Occipital lobe (tissue), 3 donors: ENCODE measurements at places on chromosomes 2 and 18.

DNA sequence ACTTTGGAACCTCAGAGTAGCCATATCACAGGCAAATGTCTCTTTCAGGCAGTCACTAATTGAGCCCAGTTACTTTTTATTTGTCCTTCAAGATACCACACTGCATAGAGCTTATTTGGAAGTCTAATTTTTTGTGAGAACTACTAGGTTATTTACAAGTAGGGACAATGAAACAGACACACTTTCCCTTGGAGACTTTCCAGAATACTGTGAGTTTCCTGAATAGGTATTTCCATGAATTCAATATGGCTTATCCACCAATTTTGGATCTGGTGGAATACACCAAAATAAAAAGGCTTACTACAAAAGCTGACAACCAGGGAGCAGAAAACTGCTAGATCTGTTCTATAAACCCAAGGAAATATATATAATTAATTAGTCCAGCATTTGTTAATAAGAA, 83.3 kb downstream of the NRXN1 start:
- DNase-seq: no peak

DNA sequence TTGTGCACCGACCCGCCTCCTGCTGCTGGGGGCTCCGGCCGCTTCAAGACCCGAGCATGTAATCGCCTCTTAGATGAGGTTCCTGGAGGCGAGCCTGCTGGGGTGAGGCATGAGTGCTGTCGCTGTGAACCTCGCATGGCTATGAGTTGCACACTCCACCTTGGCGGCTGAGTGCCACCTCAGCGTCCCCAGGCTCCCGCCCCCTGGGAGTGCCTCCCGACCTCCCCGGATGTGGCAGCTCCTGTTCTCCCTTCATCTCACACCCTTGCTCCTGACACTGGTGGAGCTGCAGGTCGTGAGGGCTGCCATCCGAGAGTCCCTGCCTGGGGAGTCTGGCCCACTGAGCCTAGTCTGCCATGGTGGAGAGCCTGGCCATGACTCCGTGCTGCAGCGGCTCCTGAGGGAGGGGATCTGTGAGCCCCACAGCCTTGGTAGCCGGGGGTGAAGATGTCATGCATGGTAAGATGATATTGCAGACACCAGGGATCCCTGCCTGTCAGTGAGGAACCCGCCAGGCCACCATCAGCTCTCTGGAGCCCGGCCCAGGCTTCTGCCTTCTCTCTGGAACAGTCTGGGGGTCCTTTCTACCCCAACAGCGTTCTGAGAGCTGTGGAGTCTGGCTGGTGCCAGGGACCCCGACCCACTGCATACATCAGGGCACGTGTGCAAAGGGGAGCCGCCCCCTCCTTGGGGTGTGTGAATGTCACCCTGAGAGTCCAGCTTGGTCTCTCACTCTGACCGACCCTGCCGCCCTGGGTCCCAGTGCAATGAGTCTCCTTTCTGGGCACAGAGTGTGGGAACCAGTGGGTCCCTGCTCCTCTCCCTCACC, 61.6 kb upstream of the HS6ST1 start:
- DNase-seq: no peak

DNA sequence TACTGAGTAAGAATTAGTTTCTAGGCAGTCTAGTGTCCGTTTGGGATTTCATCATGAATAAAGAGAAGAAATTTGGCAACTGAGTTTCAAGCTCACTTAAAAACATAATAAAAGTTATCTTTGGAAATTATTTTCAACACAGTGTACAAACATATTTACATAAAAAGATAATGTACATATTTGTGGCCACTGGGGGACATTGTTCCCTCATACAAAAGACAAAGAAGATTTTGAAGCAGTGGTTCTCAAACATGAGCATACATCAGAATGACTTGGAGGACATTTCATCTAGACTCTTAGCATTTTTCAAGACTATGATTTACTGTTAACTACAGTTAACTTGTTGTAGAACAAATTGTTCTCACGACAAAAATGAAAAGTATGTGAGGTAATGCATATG, 15.7 kb upstream of the TTC21B start:
- no peak for DNase-seq

- no peak for DNase-seq
These were observed 319.2 kb downstream of the GULP1 start for GRCh38 chr2:188610827-188611226.

DNA sequence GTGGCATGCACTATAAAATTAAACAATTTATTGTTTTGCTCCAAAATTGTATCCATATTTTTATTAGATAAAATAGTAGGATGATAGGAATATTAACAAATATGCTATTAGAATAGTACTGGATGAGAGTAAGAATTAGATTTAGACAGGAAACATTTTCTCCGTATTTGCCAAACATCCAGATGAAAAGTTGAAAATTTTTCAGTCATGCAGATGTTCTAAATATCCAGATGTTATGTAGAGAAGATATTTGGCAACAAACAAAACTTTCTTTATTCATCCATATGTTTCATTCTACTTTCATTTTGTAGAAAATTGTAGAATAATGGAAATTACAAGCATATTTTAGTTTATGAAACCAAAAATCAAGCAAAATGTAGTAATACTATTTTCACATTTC, 45.2 kb upstream of the NEUROD1 start:
- no peak for DNase-seq

GRCh38 chr2:145846982-145847381, 1327.1 kb upstream of the ZEB2 start:
- no peak for DNase-seq

DNA sequence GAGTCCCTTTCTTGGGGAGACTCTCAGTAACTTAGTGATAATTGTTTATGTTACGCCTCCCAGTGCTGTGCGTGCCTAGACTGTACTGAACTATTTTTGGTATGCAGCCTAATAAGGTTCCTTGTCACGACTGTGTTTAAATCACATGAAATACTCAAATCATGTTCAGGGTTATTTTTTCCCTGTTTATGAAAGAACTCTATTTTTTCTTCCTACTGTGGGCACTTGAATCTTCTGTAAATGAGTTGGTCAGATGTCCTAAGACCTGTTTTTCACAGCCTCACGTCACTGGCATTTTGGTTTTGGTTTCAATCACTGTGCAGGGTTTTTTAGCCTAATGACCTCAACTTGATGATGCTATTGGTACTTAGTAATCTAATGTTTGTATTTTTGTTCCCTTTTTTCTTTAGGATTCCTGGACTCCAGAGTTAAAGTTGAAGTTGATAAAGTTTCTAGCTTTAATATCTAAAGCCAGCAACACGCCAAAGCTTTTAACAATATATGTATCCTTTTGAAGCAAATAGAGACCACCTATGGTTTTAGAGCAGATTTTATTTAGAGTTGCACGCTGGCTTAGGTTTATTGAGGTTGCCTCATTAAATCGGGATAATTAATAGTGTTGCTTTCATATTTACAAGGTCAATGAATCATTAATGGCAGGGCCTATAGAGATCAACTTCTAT, 24.0 kb downstream of the ARMC9 start:
- DNase-seq: no peak

DNA sequence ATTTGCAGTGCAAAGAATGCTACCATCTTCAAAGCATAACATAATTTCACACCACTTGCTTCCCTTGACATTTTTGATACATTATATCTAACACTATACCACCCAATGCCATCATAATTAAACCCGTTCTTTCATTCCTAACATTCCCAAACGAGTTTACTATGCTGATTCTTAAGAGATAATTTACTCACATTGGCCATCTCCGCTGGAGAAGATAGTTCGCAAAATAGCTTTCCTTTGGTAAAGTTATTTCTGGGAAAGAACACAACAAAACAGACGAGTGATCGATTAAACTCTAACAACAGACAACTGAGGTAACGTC, 716 bp downstream of the MMADHC start:
- no peak for DNase-seq

GRCh38 chr2:11738589-11739436, 7.6 kb upstream of the LPIN1 start:
- peak; percentile 29 for DNase-seq

GRCh38 chr18:74064510-74064909, 83.1 kb downstream of the FBXO15 start:
- DNase-seq: peak; percentile 32

GRCh38 chr2:55419679-55420438, at the start of gene CCDC88A:
Gene CCDC88A, minus strand, starts transcription at chr2:55419856. Its CDS starts 777 bp downstream, at chr2:55419079.
- peak; percentile 93 for DNase-seq

GRCh38 chr2:205609113-205609512, 73.2 kb upstream of the NRP2 start:
- no peak for DNase-seq

DNA sequence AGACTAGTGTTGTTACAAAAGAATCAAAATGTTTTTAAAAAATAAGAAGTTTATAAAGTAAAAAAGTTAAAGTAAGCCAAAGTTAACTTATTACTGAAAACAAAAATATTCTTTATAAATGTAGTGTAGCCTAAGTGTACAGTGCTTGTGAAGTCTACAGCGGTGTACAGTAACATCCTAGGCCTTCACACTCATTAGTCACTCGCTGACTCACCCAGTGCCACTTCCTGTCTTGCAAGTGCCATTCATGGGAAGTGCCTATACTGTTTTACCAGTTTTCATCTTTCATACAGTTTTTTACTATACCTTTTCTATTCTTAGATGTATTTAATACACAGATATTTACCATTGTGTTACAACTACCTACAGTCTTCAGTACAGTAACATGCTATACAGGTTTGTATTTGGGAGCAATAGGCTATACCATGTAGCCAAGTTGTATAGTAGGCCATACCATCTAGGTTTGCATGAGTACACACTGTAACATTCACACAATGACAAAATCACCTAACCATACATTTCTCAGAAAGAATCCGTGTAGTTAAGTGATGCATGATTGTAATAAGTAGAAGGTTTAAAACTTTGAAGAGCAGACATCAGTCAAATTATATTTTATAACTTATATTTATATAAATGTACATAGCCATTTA, 13.4 kb downstream of the SERPINB7 start:
- no peak for DNase-seq

- no peak for DNase-seq
These were observed 74.0 kb downstream of the SUMO1 start for GRCh38 chr2:202164411-202164810.

GRCh38 chr2:69693775-69694450, 48.0 kb upstream of the ANXA4 start:
- DNase-seq: no peak

DNA sequence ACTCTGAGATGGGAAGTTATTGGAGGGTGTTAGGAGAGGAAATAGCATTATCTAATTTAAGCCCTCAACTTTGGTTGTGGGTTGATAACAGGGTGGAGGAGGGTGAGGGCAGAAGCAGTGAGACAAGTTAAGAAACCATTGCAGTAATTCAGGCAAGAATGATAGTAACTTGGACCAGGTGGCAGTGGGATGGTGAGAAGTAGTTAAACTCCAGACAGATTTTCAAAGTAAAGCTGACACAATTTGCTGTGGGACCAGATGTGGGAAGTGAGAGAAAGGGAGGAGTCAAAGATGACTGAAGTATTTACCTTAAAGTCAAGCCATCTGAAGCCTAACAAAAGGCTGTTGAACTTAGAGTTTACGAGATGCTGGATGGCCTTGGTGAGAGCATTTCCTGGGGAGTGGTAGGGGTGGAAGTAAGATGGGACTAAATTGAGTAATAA, 163.2 kb upstream of the KLF7 start:
- DNase-seq: no peak

DNA sequence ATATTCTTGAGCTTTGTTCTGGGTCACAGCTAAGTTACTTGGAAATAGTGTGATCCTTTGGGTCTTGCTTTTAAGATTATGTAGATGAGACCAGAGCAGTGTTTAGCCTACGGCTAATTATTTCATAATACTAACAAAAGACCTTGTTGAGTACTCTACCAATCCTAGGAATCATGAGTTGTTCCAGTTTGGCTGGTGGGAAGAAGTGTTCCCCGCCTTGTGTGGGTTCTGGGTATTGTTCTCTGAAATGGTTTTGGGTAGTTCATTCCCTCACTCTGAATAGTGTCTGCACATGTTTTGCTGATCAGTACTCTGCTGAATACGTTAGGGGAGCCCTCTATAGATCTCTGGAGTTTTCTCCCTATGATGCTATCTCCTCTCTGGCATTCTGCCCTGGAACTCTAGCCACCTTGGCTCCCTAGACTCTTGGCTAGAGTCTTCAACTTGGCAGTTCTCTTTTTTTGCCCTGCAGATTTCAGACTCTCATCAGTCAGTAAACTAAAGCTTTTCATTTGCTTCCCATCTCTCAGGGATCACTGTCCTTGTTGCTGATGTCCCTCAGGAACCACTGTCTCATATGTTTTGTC, 48.4 kb downstream of the NEMP2 start:
- no peak for DNase-seq

DNA sequence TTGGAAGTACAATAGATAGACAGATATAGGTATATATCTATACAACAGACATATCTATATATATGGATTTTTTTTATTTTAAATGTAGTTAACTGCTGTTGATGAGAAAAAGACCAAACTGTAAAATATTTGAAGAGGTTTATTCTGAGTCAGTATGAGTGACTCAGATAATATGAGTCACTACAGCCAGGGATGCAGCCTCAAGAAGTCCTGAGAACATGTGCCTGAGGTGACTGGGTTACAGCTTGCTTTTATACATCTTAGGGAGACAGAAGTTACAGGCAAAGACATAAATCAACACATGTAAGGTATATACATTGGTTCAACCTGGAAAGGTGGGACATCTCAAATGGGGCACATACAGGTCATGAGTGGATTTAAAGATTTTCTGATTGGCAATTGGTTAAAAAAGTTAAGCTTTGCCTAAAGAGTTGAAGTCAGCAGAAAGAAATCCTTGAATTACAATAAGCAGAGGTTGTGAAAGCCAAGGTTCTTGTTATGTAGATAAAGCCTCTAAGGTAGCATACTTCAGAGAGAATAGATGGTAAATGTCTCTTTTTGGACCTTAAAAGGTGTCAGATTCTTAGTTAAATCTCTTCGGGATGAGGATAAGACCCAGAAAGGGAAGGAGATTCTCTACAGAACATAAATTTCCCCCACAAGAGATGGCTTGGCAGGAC, 149.9 kb downstream of the RBM43 start:
- DNase-seq: no peak

DNA sequence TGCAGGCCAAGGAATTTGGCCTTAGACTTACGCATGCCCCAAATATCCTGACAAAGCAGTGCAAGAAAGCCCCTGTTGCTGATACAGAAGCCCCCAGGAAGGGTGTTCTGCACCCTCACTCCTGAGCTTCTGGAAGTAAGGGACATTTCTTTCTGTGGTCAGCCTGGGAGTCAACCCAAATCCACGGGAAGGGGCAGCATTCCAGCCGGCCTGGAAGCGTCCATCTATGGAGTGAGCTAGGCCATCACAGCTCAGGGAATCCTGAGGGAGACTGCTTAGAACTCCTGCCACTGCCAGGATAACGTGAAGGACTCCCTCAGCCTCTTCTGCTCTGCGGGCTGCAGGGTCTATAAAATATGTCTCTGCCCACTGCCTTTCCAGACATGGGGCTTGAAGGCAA, 173.9 kb downstream of the ANAPC1 start:
- no peak for DNase-seq
